Endothelial cell (in vitro differentiated cells): ENCODE measurements at places on chromosomes 5 and 9.

DNA sequence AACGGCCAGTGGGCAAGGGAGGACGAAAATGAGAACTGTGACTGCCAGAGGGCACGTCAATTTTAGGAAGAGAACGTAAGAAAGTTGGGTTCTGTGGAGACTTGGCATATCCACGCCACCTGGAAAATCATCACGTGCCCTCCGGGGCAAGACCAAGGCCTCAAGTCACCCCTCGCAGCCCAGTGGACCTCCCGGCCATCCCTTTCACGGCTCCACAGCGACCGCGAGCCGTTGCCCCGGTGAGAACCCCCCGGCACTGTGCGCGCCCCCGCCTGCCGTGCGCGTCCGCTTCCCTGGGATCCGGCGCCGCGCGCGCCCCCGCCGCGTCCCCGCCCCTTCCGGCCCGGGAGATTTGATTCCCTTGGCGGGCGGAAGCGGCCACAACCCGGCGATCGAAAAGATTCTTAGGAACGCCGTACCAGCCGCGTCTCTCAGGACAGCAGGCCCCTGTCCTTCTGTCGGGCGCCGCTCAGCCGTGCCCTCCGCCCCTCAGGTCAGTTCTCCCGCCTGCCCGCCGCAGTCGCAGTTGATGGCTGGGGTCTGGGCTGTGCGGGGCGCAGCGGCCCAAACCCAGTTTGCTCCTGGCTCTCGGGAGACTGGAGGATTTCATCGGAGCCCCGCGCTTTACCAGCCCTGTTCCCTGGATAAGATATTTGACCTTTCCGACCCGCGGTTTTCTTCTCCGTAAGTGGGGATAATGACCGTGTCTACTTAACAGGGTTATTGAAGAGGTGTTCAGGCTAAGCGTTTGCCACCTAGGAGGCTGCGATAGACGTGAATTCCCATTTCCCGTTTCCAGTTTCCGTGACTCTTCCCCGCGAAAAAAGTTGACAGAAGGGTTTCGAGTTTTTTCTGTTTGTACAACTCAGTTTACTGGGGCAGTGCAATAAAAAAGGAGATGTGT lies at the start of gene MELK:
MELK (plus strand) TSS at position 381 of the 904 bp plus-strand sequence. CDS start 8,787 bp downstream, outside the sequence.
- peak; percentile 85 for DNase-seq

GRCh38 chr5:9623661-9624060 lies 6.5 kb downstream of the TAS2R1 start:
- DNase-seq = no peak

- DNase-seq = no peak
Measured at GRCh38 chr5:146633323-146633764, 117.4 kb upstream of the GPR151 start.

GRCh38 chr9:36461323-36461722 lies 61.3 kb upstream of the RNF38 start:
- no peak for DNase-seq

GRCh38 chr5:137272831-137273230 lies 226.3 kb downstream of the SPOCK1 start:
- no peak for DNase-seq

DNA sequence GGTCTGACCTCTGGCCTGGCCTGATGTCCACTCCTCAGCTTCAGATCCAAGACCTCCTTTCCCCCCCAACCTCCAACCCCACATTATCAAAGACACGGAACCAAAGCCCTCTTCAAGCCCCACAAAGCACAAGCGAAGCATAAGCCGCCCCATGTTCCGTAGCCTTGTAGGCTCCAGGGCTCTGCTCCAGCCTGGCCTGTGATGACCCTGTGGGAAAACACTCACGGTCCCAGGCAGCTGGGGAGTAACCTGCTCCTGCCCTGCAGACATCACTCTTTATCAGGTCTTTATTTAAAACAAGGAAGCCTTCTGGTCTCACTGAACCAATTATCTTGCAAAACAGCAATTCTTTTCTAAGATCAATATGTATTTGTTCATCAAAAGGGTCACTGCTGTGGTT lies 15.4 kb upstream of the WNK2 start:
- no peak for DNase-seq

DNA sequence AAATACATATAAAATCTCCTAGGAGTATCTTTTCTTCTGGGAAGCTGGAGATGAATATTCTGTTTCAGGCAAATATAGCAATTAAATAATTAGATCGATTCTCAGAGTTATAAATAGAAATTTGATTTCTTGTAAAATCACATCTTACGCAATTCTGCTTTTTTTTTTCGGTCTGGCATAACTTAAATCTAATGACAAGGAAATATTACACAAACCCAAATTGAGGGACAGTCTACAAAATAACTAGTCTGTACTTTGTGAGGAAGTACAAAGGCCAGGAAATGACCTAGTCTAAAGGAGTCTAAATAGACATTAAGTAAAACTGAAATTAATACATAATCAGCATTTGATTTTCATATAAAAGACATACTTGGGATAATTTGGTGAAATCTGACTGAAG lies 133.3 kb downstream of the KIAA0825 start:
- DNase-seq = no peak

- no peak for DNase-seq
Measured at GRCh38 chr5:98307811-98308210, 465.7 kb upstream of the RGMB start.

- DNase-seq = no peak
Measured at GRCh38 chr9:131633491-131634031, 88.2 kb downstream of the PRRT1B start.

- no peak for DNase-seq
Measured at GRCh38 chr9:18606846-18607245, 132.9 kb downstream of the ADAMTSL1 start.

GRCh38 chr5:10703676-10704075 lies 57.4 kb downstream of the DAP start:
- DNase-seq = no peak

DNA sequence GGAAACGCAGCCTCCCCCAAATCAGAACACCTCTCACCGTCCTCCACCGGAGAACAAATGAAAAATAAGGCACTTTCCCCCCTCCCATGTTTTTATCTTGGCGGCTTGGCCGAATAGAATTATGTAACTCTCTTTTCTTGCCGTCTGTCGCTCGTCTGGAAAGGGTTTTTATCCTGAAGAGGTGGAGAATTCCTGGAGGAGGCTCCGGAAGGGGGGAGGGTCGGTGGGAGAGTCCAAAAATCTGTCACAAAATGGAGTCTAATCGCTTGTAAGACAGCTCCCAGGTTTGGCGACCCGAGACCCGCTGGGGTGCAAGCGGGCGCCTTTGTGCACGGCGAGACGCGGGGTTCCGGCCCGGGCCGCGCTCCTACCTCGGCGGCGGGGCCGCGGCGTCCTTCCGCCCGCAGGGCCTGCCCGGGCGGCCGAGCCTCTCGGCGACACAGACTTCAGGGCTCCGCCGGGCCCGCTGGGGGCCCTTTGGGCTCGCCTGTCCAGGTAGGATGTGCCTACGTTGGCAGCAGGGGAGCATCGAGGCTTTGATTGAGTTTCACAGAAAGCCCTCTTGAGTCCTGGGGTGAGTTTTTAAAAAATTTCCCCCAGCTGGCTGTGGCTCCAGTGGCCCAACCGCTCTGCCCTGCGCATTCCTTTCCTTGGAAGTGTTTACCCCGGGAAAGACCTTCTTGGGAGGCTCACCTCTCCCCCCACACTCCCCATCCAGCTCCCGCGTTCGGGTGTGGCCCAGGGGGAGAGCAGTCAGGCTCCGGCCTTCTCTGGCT lies 5.0 kb downstream of the LMX1B start:
- DNase-seq = no peak
